NCI-H2081 treated with DMSO at 0.1 percent for 48 hours (cell line): ENCODE measurements at places on chromosomes 2 and 18.

DNA sequence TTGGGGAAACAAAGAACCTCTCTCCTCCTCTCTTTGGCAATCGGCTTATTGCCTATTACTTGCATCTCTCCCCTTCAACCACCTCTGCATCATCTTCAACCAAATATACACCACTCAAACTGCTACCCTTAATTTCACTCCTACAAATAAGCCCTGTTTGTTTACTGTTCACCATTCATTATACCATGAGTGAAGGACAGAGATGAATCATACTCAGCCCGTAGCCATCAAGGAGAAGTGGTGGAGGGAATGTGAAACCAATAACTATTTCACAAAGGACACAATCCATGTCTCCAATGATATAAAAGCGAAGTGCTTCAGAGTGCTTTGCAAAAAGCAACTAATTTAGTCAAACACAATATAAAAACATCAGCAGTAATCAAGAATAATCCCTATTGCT is 76.8 kb downstream of the CACNB4 start:
- no peak for DNase-seq

- DNase-seq, result no peak
These were observed 147.5 kb upstream of the BCL2L11 start for GRCh38 chr2:110973262-110973661.

GRCh38 chr2:212929116-212929515 is 222.3 kb downstream of the IKZF2 start:
- DNase-seq, result no peak

DNA sequence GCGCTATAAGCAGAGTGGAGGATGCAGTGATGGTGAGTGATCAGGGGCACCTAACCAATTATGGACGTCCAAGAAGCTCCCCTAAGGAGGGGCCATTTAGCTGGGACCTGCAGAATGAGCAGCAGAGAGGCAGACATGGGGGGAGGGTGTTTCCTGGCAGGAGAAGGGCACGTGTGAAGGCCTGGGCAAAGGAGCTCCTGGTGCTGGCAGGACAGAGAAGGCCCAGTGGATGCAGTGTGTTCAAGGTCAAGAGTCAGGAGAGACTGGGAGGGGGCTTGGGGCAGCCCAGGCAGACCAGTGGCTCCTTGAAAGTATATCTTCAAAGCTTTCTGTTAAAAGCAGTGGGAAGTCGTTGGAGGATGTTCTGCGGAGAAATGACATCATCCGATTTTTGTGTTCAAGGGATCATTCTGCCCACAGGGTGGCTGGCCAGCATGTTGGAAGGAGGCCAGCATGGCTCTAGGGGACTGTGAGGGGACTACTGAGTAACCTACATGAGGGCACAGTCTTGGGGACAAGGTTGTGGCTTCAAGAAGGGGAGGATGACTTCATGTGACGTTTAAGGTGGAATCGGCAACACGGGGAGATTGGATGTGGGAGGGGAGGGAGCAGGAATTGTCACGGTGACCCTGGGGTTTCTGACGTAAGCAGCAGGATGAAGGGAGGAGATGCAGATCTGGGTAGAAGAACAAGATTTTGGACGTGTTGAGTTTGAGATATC is 9.0 kb upstream of the CIB4 start:
- no peak for DNase-seq

DNA sequence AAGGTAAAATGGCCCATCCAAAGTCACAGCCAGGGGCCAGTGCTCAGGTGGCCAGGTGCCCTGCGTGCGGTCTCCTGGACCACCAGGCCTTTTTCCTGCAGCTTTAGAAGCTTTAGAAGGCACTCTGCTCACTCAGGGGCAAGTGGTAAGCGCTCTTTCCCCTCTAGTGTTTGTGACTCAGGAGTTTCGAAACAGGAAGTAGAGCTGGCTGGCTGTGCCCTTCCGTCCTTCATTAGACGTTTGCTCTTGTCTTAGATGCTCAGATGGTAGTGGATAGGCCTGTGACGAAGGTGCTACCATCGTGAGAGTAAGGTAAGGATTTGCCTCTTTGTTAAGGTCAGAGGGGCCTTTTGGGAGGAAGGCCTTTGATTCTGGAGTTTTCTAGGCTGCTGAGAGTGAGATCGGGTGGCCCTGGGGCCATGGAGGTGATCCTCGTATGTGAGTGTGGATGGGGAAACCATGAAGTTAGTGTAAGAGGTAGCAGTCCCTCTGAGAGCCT is at the start of gene CASP8:
TSS of gene CASP8 (plus strand) at position 235 of the 499 bp plus-strand sequence. CDS start 5,951 bp downstream, outside the sequence.
- DNase-seq, result no peak

DNA sequence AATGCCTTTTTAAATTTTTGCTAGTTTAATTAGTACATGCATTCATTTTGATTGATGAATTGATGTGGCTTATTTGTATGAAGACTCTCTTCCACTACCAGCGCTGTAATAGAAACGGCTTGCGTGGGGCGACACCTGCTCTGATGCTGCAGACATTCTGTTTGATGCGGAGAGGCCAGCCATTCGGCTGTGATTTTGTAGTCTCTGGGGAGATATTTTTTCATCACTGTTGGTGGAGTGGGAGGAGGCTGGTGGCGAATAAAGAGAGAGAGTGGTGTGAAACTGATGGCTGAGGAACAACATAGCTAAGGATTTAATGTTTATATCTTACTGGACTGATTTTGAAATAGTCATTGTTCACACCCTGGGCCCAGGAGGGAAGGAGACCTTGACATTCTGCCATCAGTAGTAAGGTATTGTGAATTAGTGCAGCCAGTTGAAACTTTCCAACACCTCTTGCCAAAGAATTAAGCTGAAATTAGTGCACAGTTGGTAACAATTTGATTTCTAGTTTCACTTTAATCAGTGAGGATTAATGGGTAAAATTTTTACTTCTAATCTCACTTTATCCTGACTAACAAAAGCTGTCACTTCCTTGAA is 224.1 kb downstream of the MTX2 start:
- no peak for DNase-seq

GRCh38 chr18:47721876-47722275 is 208.6 kb downstream of the SMAD2 start:
- DNase-seq, result no peak

DNA sequence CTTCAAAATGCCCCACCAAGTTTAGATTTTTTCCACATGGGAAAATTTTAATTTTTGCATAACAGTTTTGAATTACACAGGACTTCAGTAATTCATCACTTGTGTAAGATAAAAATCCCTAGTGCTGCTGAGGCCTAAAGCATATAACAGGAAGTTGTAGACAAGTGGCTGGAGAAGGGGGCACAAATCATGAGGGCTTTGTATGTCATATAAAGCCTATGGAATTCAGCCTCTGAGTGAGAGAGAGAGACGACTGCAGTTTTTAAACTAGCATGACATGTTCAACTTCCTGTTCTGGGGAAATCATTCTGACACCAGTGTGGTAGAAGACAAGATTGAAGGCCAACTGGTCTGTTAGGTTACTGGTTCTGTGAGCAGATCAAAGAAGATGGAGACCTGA is 187.3 kb upstream of the CHST9 start:
- no peak for DNase-seq

DNA sequence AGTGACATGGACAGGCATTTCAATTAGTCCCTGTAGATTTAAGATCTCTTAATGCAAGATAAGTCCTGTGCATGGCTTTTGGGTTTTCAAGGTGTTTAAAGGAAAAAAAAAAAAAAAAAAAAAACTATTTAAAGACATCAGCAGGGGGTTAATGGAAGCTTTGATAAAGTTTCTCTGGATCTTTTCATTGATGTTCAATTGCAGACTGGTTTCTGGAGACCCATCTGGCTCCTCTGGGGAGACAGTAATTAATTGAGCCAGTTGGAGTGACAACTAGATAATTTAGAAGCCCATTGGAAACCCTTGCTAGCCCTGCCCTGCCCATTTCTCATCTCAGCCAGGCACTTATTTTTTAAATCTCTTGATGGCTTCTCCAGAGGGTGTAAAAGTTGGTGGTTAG is 98.7 kb downstream of the EPHA4 start:
- DNase-seq, result no peak

- no peak for DNase-seq
These were observed 25.6 kb upstream of the TOGARAM2 start for GRCh38 chr2:28955467-28955866.

DNA sequence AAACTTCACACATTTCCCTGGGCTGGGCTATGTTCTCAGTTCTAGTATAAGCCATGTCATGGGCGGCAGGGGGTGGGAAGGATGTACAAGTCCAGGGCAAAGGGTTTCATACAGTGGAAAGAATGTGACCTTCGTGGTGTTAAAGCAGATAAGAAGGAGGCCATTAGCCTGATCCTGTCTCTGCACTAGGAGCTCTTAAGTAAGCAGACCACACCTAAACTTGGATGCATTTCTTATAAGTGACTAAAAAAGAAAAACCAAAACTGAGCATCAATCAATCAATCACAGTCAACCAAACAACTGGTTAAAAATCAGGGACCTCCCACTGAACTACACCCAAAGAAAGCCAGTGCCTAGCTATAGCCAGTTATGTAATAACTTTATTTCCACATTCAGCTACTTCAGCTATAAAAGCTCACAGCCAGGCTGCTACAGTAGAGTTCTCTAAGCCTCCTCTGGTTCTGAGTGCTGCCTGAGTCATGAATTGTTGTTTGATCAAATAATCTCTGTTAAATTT is 46.8 kb upstream of the RIOK3 start:
- no peak for DNase-seq

GRCh38 chr2:195758846-195759245 is 101.8 kb downstream of the SLC39A10 start:
- no peak for DNase-seq

- no peak for DNase-seq
These were observed 86.1 kb downstream of the TRIP12 start for GRCh38 chr2:229835596-229836283.

DNA sequence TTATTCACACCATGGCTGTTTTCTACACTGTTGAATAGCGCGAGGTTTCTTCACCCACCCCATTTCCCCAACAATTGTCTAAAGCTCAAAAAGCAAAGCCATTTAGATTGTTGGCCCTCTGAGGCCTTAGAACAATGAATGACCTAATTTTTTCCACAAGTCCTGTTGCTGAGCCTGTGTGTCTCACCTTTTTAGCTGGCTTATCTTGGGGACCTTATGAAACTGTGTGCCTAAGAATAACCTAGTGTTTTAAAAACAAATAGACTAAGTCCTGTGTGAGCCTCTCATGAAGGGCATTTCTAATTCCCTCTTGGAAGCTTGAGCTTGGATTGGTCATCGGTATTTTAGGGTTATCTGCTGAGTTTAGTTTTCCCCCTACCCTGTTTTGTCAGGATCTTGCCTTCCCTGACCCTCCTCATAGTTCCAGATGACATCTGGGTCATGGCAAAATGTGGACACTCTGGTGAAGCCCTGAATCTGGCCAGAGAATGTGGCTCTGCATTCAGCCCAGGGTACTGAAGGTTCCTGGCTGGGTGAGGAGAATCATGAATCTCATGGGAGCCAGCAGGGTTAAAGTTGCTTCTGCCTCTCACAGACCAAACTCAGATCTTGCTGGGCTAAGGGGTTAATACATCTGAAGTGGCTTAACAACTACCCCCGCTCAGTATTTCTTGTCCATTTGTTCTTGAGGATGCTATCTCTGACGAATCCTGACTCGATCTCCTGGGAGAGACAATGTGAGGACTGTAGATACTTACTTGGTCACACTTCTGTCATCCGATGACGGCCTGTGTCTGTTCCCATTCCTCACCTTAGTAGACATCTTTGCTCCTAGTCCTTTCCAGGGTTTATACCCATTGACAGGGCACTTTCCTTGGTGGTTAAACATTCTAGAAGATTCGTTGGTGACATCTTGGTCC is 104.2 kb upstream of the MAP4K3 start:
- DNase-seq, result no peak

- DNase-seq, result no peak
These were observed 81.4 kb downstream of the LYPD1 start for GRCh38 chr2:132588576-132588975.

GRCh38 chr2:223090039-223090438 is 38.0 kb downstream of the KCNE4 start:
- no peak for DNase-seq

GRCh38 chr2:221100467-221101089 is 471.5 kb downstream of the EPHA4 start:
- DNase-seq, result no peak

- DNase-seq, result no peak
These were observed 86.7 kb downstream of the C18orf54 start for GRCh38 chr18:54444319-54444914.

DNA sequence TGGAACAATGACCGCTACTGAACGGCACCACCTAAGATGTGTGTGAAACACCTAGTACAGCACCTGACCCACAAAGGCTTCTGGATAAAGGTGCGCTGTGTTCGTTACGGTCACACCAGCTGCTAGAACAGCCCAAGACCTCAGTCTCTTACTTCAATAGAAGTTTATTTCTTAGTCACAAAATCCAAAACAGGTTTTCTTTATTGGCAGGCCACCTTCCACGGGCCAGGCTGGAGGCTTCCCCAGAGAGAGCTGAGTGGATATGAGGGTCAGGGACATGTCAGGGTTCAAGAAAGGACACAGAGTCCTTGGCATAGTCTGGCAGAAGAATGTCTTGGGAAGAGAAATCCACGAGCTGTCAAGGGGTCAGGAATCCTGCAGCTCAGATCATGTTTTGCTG is 92.2 kb downstream of the COL6A3 start:
- no peak for DNase-seq

- DNase-seq, result no peak
These were observed 128.8 kb upstream of the BCL2L11 start for GRCh38 chr2:110991911-110992310.

- DNase-seq, result peak; percentile 55
These were observed 16.2 kb upstream of the ARL4C start for GRCh38 chr2:234512884-234513669.

DNA sequence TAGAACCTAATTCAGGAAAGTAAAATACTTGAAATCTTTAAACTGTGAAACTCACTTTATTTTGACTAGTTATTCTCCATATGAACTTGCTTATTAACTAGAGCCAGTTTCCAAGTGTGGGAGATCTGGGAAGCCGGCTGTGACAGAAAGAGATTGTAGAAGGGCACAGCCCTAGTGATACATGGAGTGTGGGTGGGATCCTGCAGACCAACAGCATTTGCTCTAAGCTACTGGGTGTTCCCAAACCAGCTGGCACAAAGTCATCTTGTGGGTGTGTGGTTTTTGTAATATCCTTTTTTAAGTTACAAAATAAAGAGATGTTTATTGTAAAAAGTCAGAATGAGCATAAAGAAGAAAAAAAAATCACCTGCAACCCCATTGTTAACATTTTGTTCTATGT is 3.4 kb downstream of the DUSP19 start:
- DNase-seq, result no peak

- DNase-seq, result no peak
These were observed 39.5 kb upstream of the SLC14A1 start for GRCh38 chr18:45684341-45685115.

DNA sequence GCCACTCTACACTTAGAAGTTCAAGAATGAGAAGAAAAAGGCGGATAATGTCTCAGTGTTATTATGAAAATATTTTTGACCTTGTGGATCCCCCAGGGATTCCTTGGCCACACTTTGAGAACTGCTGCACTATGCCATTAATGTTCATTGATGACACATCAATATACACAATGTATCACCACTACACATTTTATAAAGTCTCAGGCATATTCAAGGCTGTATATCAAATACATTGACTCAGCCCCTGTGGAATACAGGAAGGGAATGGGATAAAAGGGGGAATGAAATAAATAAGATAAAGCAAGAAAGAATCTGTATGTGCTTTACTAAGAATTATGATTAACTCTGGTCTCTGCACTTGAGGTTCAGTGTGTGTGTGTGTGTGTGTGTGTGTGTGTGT is 69.1 kb downstream of the INHBB start:
- DNase-seq, result no peak

GRCh38 chr2:50525423-50525822 is 506.5 kb downstream of the NRXN1 start:
- no peak for DNase-seq

- DNase-seq, result no peak
These were observed 324.9 kb upstream of the TCF4 start for GRCh38 chr18:55912919-55913318.
